ENCODE measurements at places on chromosomes 3 and 15. TPM values are rescaled to one million over a fixed set of nuclear protein-coding genes. Genes with fewer than 3 reads are reported as not detected.

GRCh38 chr3:170966495-170966894 is 58.1 kb upstream of the EIF5A2 start:
- H3K4me1 ChIP-seq = peaks cover 6% of the 10 kb centered on the region
- H3K4me3 ChIP-seq = no peak overlapping the region
- no peak overlapping the region for H3K27ac ChIP-seq

GRCh38 chr15:69511716-69512340 is 59.2 kb downstream of the RPLP1 start:
- H3K27ac ChIP-seq = no peak overlapping the region
- H3K4me3 ChIP-seq = no peak overlapping the region
- no peaks in the 10 kb centered on the region for H3K27me3 ChIP-seq

GRCh38 chr3:187954873-187955586 is 198.9 kb upstream of the LPP start:
- peak overlapping the region; percentile 22 for H3K27ac ChIP-seq
- no peaks in the 10 kb centered on the region for H3K27me3 ChIP-seq
- no peaks in the 10 kb centered on the region for H3K36me3 ChIP-seq
- no peak overlapping the region for H3K4me3 ChIP-seq
- DNase-seq = peak; percentile 68

CD200R1L gene
- total RNA-seq = not detected

Measured in sigmoid colon (tissue), 7 donors.